Stimulated activated naive B cell treated with anti-CD40 and anti-IgM and Interleukin-4, amounts not matched to agents 10 μg/mL and 1 μg/mL and 100 μg/mL, for 72 hours (primary cell): ENCODE measurements at places on chromosomes 11 and 22.
A peak's percentile ranks its signal among the peaks of the same experiment; 100 is the strongest.

GRCh38 chr11:94638301-94638901 is 71.2 kb downstream of the PIWIL4 start:
- no peak for DNase-seq
- H3K4me1 ChIP-seq: no peaks in the 10 kb centered on the region
- no peaks in the 10 kb centered on the region for H3K36me3 ChIP-seq
- H3K27me3 ChIP-seq: peaks cover 4% of the 10 kb centered on the region
- H3K27ac ChIP-seq: no peak overlapping the region

GRCh38 chr11:100970283-100971164 is 159.1 kb downstream of the PGR start:
- no peak overlapping the region for H3K4me3 ChIP-seq
- H3K4me1 ChIP-seq: no peaks in the 10 kb centered on the region
- H3K27me3 ChIP-seq: no peaks in the 10 kb centered on the region
- H3K27ac ChIP-seq: no peak overlapping the region
- peaks cover 51% of the 10 kb centered on the region for H3K36me3 ChIP-seq

DNA sequence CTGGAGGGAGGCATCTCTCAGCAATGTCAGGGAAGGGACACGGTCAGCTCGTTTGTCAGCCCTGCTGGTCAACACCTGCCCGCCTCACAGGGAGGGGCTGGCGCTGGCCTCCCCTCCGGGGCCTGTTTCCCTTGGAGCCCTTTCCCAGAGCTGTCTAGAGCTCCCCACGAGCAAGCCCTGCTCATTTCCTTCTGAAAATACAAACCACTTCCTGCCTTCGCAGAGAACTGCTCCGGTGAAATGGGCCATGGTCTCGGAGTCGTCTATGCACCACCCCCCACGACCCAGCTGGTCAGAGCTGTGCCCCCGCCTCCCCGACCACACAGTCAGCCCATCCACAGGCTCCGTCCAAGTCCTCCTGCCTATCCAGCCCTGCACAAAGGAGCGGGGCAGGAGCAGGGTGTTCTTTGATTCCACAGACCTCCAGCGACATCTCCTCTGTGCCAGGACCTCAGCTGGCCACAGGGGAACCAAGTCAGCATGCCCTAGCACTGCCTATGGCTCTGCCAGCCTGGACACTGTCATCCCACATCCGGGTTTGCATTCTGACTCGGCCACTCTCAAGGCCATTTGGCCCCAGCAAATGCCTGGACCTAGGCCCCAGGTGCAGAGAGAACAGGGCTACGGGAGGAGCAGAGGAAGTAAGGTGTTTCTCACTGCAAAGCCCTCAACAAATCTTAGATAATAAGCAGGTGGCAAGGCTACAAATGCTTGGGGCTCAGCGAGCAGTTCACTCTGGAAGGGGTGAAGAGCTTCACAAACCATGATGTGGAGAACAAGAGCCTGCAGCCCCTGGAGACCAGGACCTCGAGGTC is 82.1 kb upstream of the WNT11 start:
- H3K27me3 ChIP-seq: no peaks in the 10 kb centered on the region
- no peak for DNase-seq
- H3K4me1 ChIP-seq: peaks cover 31% of the 10 kb centered on the region
- H3K36me3 ChIP-seq: no peaks in the 10 kb centered on the region
- H3K27ac ChIP-seq: peak overlapping the region; percentile 4

DNA sequence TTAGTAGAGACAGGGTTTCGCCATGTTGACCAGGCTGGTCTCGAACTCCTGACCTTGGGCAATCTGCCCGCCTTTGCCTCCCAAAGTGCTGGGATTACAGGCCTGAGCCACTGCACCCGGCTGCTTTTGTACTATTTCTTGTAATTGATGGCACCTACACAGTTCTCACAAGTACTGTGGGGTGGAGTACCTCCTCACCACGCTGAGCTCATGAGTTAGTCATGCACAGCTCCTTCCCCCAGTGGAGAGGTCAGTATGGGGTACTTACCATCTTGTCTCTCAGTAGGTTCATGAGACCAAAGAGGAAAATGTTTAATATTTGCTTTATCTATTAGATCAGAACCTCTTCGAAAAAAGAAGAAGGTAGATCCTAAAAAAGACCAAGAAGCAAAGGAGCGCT is 2.1 kb downstream of the MRPL40 start:
- peak overlapping the region; percentile 44 for H3K4me3 ChIP-seq
- no peaks in the 10 kb centered on the region for H3K27me3 ChIP-seq
- H3K4me1 ChIP-seq: peaks cover 30% of the 10 kb centered on the region
- no peak for DNase-seq
- peaks cover 12% of the 10 kb centered on the region for H3K36me3 ChIP-seq
- peak overlapping the region; percentile 65 for H3K27ac ChIP-seq

GRCh38 chr22:24688256-24688655 is 85.3 kb downstream of the GGT1 start:
- H3K4me1 ChIP-seq: no peaks in the 10 kb centered on the region
- peaks cover 46% of the 10 kb centered on the region for H3K27me3 ChIP-seq
- H3K4me3 ChIP-seq: no peak overlapping the region
- no peaks in the 10 kb centered on the region for H3K36me3 ChIP-seq
- no peak for DNase-seq

DNA sequence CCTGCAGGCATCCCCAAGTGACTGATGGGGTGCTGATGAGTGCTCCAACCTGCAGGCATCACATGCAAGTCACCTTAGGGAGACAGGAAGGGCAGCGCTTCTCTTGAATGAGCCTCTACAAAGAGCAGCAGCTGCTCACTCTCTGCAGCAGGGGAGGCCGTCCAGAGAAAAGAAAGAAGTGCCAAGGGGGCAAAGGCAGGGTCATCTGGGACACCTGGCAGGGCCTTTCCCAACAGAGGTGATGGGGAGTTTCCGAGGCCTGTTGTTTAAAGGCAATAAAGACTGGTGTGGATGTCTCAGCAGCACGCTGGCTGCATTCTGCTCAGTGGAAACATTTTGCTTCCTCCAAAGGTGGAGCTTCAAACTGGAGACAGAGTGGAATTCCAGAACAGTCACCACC is 113.7 kb downstream of the ETS1 start:
- peak overlapping the region; percentile 24 for H3K4me3 ChIP-seq
- peaks cover 95% of the 10 kb centered on the region for H3K4me1 ChIP-seq

DNA sequence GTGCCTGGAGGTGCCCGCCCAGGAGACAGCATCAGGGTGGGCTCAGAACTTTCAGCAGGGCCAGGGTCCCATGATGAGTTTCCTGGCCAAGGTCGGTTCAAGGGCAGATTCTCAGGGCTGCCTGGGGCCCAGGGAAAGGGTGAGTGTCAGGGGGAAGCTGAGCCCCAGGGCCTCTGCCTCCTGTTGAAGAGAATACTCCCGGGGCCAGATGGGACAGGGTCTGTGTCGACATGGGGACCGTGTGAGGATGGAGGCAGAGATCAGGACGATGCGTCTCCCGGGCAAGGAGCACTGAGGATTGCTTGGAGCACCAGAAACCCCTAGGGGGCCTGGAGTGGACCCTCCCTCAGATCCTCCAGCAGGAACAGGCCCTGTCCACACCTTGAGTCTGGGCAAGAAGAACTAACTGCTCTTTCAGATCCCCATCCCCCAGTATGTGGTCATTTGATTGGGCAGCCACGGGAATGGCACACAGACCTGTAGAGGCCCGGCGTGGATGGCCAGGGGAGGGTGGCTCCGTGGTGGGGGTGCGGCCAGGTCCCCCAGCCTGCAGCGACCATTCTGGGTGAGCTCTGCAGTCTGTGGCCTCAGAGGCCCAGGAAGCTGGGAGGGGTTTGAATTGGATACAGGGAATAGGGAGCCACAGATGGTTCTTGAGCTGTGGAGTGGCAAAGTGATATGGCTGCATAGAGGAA is 1078.7 kb downstream of the BRD1 start:
- no peak overlapping the region for H3K27ac ChIP-seq
- H3K4me1 ChIP-seq: no peaks in the 10 kb centered on the region
- no peak for DNase-seq
- no peaks in the 10 kb centered on the region for H3K36me3 ChIP-seq

GRCh38 chr11:67211656-67212436 is 54.4 kb upstream of the GRK2 start:
- H3K27me3 ChIP-seq: no peaks in the 10 kb centered on the region
- no peak overlapping the region for H3K4me3 ChIP-seq
- no peak overlapping the region for H3K27ac ChIP-seq

DNA sequence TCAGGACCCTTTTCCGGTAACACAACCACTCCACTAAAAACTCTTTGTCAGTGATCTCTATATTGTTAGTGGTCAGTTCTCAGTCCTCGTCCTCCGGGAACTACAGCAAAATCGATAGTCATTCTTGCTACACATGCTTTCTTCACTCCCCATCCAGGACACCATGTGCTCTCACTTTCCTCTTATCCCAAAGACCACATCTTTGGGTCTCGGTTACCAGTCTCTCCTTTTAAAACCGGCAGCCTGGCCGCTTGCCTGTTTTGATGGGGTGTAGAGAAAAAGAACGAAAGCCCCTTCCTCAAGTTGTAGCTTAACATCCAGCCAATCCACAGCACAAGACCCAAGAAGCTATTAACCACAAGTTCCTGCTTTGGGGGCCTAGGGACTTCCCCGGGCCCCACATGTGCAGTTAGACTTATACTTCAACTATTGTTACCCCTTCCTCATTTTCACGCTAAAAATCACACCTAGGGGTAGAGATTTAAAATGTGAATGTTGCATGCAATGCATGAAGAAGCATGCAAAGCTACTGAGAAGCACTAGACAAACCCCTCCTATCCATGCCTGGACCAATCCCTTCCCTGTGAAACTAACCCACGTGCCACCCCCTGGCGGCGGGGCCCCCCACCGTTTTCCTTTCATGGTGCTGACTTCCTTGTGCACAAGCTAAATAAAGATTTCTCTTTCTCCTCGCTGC is 1.5 kb upstream of the TOLLIP start:
- H3K4me3 ChIP-seq: peak overlapping the region; percentile 90
- H3K36me3 ChIP-seq: no peaks in the 10 kb centered on the region
- DNase-seq: peak; percentile 58

- H3K27me3 ChIP-seq: peaks cover 6% of the 10 kb centered on the region
- H3K4me3 ChIP-seq: peak overlapping the region; percentile 98
- H3K27ac ChIP-seq: peak overlapping the region; percentile 95
Measured at GRCh38 chr22:38871360-38872171, 450 bp downstream of the CBX6 start.

DNA sequence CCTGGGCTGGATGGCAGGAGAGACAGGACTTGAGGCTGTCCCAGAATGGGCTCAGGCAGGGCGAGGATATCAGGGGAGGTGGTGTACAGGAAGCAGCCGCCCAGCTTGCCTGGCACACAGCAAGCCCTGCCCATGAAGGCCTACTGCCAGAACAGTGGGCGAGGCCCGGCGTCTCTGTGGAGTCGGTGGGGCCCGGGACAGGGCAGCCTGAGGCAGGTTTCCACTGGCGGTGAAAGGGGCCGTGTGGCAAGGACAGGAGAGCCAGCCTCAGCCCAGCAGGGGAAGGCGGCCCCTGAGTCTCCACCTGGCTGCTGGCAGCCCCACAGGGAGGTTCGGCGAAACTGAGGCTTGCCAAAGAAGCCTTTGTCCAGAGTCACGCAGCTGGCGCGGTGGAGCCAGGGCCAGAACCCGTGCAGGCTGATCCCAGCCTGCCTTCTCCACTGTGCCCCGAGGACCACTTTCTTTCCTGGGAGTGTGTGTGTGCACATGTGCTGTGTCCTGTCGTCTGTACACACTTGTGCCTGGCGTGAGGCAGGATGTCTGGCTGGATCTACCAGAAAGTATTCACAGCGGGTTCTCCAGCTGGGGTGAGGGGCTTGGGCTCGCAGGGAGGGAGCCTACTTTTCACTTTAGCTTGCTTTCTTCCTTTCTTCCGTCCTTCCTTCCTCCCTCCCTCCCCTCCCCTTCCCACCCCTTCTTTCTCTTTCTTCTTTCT is 1.2 kb downstream of the TSPO start:
- no peaks in the 10 kb centered on the region for H3K27me3 ChIP-seq
- DNase-seq: no peak
- peak overlapping the region; percentile 85 for H3K4me3 ChIP-seq

DNA sequence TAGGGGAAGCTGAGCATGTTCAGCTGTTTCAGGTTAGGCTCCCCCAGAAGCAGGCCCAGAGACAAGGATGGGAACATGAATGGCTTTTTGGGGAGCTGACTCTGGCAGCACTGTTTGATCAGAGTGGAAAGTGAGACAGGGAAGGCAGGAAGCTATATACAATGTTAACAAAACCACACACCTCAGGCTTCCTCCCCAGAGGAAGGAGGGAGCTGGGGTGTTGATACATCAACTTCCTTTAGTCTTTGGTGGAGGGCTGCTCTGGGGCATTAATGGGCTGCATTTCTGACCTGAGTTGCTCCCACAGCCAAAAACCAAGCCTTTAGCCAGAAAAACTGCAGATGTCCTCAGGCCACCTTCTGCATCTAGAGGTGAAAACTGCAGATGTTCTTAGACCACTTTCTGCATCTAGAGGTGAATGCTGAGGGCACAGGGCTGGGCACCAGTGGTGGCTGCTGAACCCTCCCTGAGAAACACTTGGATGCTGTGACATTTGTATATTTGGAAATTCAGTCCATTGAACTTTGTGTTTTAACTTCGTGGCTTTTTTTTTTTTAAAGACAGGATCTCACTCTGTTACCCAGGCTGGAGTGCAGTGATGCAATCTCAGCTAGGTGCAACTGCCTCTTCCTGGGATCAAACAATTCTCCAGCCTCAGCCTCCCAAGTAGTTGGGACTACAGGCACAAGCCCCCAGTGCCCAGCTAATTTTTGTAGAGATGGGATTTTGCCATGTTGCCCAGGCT is 49.9 kb downstream of the KIAA1671 start:
- no peaks in the 10 kb centered on the region for H3K4me1 ChIP-seq
- no peak overlapping the region for H3K27ac ChIP-seq
- DNase-seq: no peak
- peaks cover 15% of the 10 kb centered on the region for H3K27me3 ChIP-seq

GRCh38 chr22:39474351-39475111 is 17.7 kb downstream of the MGAT3 start:
- peaks cover 44% of the 10 kb centered on the region for H3K4me1 ChIP-seq
- H3K27ac ChIP-seq: no peak overlapping the region
- H3K27me3 ChIP-seq: no peaks in the 10 kb centered on the region
- H3K4me3 ChIP-seq: no peak overlapping the region
- H3K36me3 ChIP-seq: no peaks in the 10 kb centered on the region

DNA sequence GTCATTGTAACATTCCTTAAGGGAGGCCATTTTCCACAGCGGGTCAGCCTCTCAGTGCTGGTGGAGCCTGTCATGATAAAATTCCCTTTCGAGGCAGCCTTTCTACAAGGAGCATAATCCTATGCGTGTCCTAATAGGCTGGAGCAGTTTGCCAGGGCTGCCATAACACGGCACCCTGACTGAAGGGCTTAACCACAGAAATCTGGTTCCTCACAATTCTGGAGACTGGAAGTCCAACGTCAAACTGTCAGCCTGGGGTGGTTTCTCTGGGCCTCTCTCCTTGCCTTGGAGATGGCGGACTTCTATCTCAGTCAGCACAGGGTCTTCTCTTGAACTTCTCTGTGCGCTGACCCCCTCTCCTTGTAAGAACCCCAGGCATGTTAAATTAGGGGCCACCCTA is 1.4 kb upstream of the RGL4 start:
- no peak for DNase-seq
- no peak overlapping the region for H3K27ac ChIP-seq
- H3K36me3 ChIP-seq: peaks cover 42% of the 10 kb centered on the region

GRCh38 chr11:133778161-133778560 is 67.2 kb downstream of the SPATA19 start:
- no peaks in the 10 kb centered on the region for H3K27me3 ChIP-seq
- no peaks in the 10 kb centered on the region for H3K36me3 ChIP-seq
- DNase-seq: no peak
- no peak overlapping the region for H3K4me3 ChIP-seq
